ENCODE measurements at places on chromosomes 13 and 19.

DNA sequence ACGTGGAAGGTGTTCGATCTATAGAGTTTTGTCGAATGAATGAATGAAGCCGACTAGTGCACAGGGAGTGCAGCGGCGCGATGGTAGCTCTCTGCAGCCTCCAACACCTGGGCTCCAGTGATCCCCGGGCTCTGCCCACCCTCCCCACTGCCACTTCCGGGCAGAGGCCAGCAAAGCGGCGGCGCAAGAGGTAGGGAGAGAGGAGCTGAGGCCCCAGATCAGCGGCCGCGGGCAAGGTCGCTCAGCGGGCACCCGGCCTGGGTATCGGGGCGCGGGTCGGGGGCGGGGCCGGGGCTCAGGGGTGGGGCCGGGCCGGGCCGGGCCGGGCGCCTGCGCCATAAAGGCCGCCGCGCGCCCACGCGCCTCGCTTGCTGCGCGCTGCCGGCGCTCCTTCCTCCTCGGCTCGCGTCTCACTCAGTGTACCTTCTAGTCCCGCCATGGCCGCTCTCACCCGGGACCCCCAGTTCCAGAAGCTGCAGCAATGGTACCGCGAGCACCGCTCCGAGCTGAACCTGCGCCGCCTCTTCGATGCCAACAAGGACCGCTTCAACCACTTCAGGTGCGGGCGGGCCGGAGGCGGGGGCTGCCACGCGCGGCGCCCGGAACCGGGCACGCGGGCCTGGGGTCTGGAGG lies at the start of gene GPI:
GPI (plus strand) TSS at position 367 of the 633 bp plus-strand sequence; CDS start at position 438, 71 bp downstream.
- peak; percentile 88 for DNase-seq

DNA sequence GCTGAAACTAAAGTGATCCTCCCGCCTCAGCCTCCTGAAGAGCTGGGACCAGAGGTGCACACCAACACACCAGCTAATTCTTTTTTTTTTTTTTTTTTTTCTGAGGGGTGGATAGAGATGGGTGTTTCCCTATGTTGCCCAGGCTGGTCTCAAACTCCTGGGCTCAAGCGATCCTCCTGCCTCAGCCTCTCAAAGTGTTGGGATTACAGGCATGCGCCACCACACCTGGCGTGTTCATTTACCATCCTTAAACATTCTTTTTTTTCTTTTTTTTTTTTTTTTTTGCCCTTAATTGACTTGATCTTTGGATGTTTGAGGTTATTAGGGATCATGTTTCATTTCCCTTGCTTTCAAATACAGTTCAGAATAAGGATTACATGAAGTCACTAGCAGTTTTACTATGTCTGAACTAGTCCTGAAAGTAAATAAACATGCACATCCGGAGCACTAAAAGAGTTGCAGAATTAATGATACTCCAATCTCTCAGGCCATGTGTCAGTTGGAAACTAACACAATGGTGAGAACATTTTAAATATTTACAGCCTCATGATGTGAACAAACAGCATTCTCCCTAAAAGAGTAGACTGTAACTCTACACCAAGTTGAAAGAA lies 10.2 kb downstream of the UTP14C start:
- DNase-seq, result no peak

DNA sequence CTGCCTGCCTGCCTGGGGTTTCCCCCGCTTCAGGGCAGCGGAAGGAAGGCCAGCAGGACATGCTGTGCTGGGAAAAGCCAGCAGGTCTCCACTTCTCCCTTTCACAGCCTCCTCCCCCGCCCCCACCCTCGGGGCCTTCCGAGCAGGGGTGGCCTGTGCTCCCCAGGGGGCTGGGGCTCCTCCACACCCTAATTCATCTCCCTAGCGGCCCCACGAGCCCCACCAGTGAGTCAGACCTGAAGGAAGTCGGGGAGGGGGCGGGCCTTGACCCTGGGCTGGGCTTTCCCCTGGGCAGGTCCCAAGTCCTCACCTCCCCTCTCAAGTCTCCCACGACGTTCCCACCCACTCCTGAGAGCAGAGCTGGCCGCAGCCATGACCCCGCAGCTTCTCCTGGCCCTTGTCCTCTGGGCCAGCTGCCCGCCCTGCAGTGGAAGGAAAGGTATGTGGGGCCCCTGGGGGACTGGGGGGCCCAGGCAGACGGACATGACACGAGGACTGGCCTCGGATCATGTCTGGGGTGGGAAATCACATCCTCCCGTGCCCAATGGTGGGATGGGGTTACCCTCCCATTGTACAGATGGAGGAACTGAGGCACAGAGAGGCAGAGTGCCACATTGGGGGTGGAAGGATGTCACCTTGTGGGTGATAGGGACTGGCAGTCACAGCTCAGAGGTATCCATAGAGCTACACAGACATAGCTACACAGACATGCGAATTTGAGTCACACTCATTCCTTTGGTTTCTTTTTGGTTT lies at the start of gene EBI3:
EBI3 (plus strand) TSS at position 345 of the 753 bp plus-strand sequence; CDS start at position 373, 28 bp downstream.
- DNase-seq, result no peak

GRCh38 chr19:55546011-55546410 lies 668 bp upstream of the SBK3 start:
- DNase-seq, result no peak

GRCh38 chr19:46378268-46378667 lies 31.4 kb downstream of the PPP5C start:
- DNase-seq, result no peak

GRCh38 chr13:101673360-101674105 lies 221.1 kb downstream of the ITGBL1 start:
- no peak for DNase-seq

- DNase-seq, result no peak
Measured at GRCh38 chr19:47232422-47233211, 1.6 kb upstream of the BBC3 start.

GRCh38 chr13:41212881-41213280 lies 18.5 kb upstream of the KBTBD7 start:
- no peak for DNase-seq

DNA sequence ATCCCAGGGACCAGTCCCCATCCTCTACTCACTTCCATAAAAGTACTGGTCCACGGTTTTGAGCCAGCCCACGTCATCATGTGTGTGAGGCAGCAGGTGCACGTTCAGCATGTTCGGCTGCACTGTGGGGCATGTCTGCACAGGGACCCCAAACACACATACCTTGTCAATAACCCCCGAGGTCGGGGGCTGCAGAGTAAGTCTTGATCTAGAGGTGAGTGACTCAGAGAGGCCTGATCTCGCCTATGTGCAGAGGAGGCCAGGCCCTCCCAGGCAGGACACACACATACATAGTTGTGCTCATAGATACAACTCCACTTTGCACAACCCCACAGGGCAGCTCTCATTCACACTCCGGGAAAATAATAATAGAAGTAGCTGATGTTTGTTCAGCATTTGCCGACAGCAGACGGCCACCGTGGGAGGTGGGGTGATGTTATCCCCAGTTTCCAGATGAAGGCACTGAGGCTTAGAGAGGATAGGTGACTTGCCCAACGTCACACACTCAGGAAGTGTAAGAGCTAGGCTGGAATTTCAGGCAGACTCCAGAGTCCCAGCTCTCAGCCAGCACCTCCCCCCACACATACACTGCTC lies 774 bp downstream of the MAN2B1 start:
- no peak for DNase-seq

DNA sequence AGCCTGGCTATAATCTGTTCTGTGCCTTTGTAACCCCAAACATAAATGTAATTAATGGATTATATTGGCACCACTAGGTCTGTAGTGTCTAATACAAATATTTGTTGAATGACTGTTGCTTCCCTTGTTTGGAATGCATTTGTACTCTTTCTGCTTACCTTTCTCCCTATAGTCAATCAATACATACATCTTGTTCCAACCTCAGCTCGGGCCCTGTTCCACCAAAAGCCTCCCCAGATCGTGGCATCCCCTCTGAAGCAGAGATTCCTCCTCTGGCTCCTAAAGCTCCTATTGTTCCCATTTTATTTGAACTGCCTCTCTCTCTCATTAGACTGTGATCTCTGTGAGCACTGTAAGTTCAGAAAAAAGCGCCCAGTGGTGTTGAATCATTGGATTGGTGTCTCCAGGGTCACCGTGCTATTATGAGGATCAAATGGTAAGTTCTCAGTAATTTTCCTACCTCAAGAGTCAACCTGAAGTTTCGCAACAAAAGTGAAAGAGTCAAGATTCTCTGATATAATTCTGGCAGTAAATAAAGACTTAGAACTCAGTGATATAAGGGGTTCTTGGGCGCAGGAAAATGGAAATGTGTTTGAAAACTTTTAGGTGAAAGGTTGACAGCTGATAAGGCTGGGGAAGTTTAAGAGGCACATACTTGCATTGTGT lies 151.5 kb downstream of the KLF5 start:
- no peak for DNase-seq

DNA sequence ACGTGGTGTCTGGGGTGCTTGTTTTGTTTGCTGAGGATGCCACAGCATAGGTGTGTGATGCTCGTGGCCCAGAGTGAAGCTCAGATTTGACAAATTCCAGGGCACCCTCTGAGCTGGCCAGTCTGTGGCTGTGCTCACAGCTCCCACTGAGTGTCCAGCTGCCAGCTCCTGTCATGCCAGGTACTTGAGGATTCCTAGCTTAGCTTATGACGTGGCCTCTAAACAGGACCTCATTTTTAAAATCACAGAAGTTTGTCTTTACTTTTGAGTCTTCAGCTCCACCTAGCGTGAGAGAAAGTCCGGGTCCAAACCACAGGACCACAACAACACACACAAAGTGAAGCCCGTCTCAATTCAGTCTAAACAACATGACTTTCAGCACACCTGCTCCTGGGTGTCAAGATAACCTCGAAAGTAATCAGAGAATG lies 117.3 kb downstream of the RAB20 start:
- DNase-seq, result peak; percentile 69

Measured in cardiac septum (tissue), 1 donor.